ENCODE measurements at places on chromosomes 1 and 21.

- DNase-seq = no peak
Measured at GRCh38 chr1:160058087-160058486, 11.9 kb downstream of the KCNJ10 start.

GRCh38 chr1:174324493-174324892, 123.3 kb upstream of the GPR52 start:
- DNase-seq = no peak

DNA sequence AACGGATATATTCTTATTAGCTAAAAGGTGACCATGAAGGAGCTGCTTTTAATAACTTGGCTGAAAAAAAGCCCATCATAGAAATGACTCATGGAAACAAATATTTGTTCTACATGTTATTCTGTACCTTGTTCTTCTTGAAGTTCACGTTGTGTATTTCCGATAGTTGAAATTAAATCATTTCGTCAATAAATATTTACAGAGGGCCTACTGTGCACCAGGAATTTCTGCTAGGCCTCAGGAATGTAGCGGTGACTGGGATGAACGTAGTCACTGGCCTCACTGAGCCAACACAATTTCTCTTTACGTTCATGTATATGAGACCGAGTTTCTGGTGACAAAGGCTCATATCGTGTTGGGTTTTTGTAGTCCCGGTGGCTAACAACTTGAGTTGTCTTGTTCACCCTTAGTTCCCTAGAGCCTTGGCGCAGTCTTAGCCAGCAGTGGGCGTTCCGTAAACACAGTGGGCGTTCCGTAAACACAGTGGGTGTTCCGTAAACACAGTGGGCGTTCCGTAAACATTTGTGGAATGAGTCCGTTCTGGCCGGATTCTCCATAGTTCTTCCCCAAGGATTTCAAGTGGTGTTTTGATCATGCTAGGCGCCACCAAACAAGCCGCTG, 53.2 kb upstream of the VAMP3 start:
- DNase-seq = no peak

- no peak for DNase-seq
Measured at GRCh38 chr1:22665752-22666151, 12.7 kb downstream of the C1QB start.

GRCh38 chr1:94142022-94142421, 21.1 kb upstream of the ABCA4 start:
- DNase-seq = no peak

- peak; percentile 16 for DNase-seq
Measured at GRCh38 chr1:55056632-55056992, 17.3 kb downstream of the PCSK9 start.

- no peak for DNase-seq
Measured at GRCh38 chr1:235295902-235296350, 32.1 kb downstream of the ARID4B start.

GRCh38 chr1:203097001-203097400, 11.2 kb upstream of the MYOG start:
- DNase-seq = no peak

- no peak for DNase-seq
Measured at GRCh38 chr1:43870306-43870705, 63.3 kb upstream of the ARTN start.

GRCh38 chr1:98402860-98403259, 258.7 kb upstream of the SNX7 start:
- no peak for DNase-seq

DNA sequence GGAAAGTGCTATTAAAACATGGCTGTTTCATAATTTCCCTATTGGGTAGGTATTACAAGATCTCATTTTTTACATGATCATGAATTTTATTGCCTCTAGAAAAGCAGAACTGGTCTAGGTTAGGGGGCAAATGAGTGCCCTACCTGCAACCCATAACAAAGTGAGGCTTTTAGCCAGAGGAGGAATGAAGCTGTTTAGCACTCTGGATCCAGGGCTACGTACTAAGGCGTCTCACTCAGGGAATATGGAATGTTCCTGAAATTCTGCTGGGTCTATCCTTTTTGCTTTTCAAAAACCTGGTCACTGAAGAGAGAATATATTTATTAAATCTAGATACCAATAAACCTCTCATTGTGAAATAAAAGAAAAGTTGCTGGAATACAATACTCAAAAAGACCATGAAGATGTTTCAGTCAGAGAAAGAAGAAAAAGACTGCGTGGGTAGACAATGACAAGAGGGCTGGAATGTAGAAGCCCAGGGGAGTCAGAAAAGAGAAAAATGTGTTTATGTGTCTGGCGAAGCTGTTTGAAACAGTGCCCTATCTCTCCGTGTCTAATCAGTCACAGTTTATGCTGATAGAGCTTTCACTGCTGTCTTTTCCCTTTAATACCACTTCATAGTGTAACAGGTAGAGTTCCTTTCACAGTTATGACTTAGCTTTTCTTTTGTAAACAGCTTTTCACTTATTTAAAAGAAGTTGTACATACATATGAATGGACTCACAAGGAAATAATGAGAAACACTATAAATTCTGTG, 25.0 kb upstream of the SYDE2 start:
- DNase-seq = no peak

- no peak for DNase-seq
Measured at GRCh38 chr1:84883286-84883685, 9.7 kb downstream of the LPAR3 start.

DNA sequence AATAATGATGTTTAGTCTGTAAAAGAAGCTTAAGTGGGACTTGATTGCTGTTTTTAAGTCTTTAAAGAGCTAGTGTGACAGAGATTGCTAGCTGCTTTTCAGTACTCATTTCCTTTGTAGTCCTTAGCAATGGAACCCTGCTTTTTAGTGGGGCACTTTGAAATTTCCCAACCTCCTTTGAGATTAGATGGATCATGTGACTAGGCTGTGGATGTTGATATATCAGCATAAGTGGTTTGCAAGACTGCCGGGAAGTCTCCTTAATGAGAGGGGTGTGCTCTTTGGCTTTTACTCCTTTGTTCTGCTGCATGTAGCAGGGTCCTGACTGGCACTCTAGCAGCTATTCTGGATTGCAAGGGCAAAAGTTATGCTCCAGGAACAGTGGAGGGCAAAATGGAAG, 11.2 kb upstream of the RCOR3 start:
- DNase-seq = no peak

GRCh38 chr1:103513711-103514110, 11.8 kb upstream of the RNPC3 start:
- DNase-seq = no peak

- DNase-seq = no peak
Measured at GRCh38 chr1:36807262-36807661, 227.1 kb downstream of the GRIK3 start.

- no peak for DNase-seq
Measured at GRCh38 chr1:31739346-31739745, 24.8 kb downstream of the ADGRB2 start.

GRCh38 chr21:46063734-46064680, 33.9 kb upstream of the COL6A2 start:
- DNase-seq = no peak

DNA sequence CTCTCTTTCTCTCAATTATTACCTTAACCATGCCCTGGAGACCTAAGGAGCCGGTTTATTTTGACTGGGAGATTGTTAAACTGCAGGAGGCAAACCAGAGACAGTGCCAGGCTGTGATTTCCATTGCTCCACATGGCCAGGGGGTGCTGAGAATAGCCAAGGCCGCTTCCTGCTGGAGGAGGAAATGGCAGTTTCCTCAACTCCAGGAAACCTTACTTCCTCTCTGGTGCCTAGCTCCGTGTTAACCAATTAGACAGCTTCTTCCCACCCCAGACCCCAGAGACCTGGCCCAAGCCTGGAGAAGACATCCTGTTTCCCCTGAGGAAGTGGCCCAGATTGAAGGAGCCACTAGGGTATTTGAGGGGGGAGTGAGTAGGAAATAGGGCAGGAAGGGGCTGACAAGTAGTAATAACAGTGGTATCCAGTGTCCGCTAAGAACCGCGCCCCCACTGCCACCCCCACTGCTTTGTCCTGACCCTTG, 161.2 kb downstream of the PLPP3 start:
- no peak for DNase-seq

GRCh38 chr1:172480431-172480830, 36.6 kb upstream of the PIGC start:
- DNase-seq = no peak

GRCh38 chr1:27137544-27138075, 17.3 kb downstream of the SLC9A1 start:
- no peak for DNase-seq

DNA sequence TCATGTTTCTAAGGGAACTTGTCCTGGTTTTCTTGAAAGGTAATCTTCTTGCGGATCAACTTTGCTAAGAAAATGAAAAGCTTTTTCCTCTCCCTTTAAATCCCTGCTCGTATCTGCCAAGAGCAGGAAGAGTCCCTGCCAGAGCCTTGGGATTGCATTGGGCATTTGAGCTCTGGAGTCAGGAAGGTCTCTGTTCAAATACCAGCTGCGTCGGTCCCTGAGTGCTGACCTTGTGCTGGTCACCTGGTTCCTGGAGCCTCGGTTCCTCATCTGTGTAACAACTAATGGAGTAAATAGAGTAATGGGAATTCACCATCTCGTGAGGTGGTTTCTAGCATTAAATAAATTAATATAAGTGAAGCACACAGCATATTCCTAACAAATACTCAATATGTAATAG, 274.6 kb upstream of the TMEM51 start:
- DNase-seq = no peak

GRCh38 chr21:46619846-46620245, 15.0 kb upstream of the S100B start:
- DNase-seq = no peak

DNA sequence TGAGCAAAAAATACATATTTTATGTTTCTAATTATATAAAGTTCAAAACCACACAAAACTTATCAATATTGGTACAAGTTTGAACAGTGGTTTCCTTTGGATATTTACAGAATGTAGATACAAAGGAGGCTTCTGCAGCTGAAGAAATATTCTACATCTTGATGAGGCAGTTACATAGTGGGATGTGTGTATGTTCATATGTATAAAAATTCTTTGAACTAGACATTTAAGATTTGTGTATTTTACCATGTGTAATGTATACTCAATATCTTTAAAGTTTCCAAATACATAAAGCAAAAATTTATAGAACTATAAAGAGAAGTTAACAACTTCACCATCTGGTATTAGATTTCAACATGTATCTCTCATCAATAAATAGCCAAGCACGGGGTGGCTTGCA, 80.7 kb upstream of the TNFSF4 start:
- DNase-seq = no peak

GRCh38 chr1:104795931-104796330, 1046.2 kb downstream of the AMY1C start:
- DNase-seq = no peak

DNA sequence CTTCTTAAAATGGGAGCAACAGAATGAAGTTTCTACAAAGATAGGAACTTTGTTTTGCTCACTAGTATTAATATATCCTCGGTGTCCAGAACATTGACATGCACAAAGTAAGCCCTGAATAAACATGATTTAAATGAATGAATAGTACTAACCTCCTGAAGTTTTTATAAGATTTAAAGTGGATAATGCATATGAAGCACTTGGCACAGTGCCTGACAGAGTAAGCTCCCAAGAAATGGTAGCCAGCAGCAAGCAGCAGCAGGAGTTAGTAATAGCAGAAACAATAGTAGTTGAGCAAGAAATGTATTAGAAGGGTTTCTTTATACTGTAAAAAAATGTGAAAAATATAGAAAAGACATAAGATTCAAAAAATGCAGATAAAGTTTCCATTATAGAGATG, 258.1 kb upstream of the C1orf87 start:
- no peak for DNase-seq

DNA sequence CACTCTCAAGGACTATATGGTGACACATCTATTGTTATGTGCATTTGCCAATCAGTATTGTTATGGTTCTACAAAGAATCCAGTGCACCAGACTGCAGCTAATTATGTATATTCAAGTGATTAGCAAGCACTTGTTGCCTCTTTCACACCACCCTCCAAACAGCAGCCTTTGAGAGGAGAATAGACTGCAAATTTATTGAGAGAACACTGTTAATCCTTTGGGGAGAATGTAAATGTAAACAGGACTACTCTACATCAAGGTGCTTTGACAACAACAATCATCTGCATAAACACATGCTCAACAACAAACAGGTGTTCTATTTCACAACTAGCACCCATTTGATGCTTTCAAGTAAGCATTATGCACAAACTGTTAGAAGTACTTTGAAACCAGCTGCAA, 117.4 kb downstream of the AKT3 start:
- no peak for DNase-seq

- no peak for DNase-seq
Measured at GRCh38 chr21:45109831-45110492, 35.6 kb downstream of the ADARB1 start.

GRCh38 chr1:20698195-20698910, 19.5 kb downstream of the KIF17 start:
- DNase-seq = no peak

- no peak for DNase-seq
Measured at GRCh38 chr1:59020151-59020997, 236.5 kb upstream of the JUN start.

- DNase-seq = no peak
Measured at GRCh38 chr1:244096691-244097090, 45.6 kb downstream of the ZBTB18 start.

- DNase-seq = no peak
Measured at GRCh38 chr1:107877745-107878144, 87.2 kb downstream of the VAV3 start.

DNA sequence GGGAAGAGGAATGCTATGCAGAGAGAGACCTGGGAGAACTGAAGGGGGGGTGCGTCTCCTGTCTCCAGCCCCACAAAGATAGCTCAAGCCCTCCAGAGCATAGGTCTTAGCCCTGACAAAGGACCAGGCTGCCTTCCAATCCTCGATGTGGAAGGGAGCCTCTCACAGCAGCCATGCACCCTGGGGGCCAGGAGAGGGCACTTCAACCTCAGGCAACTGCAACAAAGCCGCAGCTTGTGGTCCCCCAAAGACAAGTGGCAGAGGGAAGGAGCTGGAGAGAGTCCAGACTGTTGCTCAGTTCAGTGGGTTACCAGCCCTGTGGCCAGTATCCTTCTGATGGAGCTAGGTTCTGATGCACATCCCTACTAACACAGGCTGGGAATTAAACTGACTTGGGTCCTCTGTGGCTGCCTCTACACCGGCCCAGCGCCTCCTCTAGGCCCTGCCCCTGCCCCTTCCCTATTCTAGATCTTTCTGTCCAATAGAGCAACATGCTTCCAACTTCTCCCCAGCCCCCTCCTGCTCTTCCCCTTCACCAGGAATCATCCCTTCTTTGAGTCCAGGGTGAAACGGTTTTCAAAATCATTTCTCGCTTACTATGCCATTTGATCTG, 100.7 kb upstream of the SPATA6 start:
- DNase-seq = peak; percentile 78

DNA sequence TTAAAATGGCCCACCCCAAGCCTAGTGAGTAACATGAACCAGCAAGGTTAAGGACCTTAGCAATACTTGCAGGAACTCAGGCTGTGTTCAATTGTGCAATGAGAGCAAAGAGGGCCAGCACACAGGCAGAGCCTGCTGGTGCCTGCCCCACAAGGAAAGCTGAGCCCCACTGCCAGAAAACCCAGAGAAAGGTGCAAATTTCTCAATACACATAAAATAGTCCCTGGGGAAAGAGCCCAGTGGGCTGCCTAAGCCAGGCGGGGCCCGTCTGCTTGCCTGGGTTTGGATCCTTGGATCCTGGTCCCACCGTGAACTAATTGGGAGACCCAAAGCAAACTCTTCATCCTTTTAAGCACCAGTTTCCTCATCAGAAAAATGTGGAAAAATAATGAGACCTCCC, 128.5 kb upstream of the CACNA1E start:
- DNase-seq = no peak

GRCh38 chr1:30372792-30373433, 350.5 kb downstream of the MATN1 start:
- no peak for DNase-seq
